ENCODE measurements at places on chromosomes 3 and 15.

- peak; percentile 92 for DNase-seq
Measured at GRCh38 chr15:30953731-30954378, 37.6 kb downstream of the MTMR10 start.

DNA sequence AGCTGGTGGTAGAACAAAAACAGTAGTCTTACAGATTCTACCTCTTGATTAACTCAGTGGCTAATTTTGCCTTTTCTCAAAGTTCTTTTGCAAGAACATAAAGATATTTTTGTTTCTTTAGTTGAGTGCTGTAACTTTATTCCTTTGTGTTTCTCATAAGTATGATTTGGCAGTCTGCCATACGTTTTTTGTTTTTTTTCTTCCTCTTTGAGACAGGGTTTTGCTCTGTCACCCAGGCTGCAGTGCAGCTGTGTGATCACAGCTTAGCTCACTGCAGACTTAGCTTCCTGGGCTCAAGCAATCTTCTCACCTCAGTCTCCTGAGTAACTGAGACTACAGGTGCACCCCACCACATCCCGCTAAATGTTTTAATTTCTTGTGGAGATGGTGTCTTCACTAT, 22.4 kb downstream of the B3GNT5 start:
- DNase-seq, result peak; percentile 49

DNA sequence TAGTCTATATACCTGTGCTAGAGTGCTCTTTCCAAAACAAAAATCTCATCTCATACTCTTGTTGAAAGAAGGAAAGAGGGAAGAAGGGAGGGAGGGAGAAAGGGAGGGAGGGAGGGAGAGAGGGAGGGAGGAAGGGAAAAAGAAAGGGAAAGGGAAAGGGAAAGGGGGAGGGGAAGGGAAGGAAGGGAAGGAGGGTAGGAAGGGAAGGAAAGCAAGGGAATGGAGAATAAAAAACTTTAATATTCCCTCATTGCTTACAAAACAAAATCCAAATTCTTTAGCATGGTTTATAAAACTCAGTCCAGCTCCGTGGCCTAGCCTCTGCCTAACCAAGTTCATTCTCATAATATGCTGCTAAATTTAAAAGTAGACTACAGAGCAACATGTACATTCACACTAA, 104.5 kb downstream of the ERC2 start:
- DNase-seq, result no peak

DNA sequence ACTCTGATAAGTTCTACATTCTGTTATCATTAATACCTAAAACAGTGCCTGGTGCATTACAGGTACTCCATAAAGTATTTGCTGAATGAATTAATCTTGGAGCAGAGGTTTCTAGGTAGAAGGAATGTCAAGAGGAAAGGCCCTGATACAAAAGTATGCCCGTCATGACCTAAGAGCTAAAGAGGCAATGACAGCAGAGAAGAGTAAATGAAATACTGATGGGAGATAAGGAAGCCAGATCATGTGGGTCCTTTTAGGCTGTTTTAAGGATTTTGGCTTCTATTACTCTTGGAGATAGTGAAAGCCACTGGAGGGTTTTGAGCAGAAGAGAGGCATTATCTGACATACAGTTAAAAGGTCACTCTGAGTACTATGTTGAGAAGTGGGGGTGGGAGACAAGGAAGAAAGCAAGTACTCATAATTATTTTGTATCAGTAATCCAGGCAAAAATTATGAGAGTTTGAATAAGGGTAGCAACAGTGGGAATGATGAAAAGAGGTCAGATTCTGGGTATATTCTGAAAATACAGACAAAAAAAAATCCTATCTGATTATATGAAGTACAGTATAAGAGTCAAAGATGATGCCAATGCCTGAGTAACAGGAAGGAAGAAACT, 48.3 kb downstream of the DENND4A start:
- no peak for DNase-seq

DNA sequence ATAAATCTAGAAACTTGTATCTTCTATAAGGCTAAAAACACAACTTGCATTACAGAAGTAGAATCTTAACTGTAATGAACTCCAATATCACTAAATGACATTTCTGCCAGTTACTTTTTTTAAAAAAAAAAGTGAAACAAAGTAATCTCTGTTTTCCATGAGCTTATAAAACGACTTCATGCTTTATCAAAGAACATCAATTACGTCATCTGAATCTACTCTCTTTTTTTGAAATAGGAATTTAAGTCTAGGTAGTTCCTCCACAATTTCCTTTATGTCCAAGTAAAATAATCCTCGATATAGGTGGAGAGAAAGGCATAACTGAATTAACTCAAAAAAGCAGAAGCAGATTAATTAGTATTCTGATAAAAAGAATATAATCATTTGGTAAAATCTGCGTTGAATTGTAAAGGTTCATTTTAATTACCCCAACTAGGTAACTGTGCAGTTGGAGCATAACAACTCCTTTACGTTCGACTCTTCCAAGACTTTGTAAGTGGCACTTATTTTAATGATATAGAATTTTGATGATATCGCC, 1.4 kb downstream of the UACA start:
- DNase-seq, result no peak

GRCh38 chr15:95498961-95499360, 831.5 kb upstream of the NR2F2 start:
- no peak for DNase-seq

DNA sequence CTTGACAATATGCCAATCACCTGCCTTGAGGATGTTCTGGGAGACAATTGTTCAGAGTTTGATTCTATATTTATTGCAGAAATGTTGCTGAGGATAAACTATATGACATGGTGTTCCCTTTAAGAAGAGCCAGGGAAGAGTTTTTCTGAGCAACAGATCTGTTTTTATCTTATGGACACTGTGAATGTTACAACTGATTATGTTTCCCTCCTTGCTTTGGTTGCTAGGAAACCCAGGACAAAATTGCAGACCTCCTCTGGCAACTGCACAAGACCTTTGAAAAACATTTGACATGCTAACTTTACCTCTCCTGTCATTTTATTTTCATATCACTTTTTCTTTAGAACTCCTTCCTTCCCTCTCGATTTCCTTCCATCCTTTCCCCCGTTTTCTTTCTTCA, 8.2 kb upstream of the TM6SF1 start:
- no peak for DNase-seq

DNA sequence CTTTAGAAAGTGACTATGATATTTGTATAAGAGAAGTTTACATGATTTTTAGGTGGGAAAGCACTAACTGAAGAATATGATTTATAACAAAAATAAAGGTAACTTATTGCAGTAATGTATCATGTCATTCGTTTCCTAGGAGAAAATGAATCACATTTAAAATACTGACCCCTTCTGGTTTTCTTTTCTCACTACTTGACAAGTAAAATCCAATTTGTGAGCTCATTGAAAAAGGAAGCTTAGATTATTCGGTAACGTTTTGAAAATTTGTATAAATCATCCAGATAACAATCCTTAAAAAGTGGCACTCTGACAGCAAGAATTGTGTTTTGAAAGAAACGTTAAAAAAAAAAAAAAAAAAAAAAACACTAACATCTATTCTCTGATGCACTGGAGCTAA, 39.0 kb downstream of the NSUN3 start:
- DNase-seq, result no peak

DNA sequence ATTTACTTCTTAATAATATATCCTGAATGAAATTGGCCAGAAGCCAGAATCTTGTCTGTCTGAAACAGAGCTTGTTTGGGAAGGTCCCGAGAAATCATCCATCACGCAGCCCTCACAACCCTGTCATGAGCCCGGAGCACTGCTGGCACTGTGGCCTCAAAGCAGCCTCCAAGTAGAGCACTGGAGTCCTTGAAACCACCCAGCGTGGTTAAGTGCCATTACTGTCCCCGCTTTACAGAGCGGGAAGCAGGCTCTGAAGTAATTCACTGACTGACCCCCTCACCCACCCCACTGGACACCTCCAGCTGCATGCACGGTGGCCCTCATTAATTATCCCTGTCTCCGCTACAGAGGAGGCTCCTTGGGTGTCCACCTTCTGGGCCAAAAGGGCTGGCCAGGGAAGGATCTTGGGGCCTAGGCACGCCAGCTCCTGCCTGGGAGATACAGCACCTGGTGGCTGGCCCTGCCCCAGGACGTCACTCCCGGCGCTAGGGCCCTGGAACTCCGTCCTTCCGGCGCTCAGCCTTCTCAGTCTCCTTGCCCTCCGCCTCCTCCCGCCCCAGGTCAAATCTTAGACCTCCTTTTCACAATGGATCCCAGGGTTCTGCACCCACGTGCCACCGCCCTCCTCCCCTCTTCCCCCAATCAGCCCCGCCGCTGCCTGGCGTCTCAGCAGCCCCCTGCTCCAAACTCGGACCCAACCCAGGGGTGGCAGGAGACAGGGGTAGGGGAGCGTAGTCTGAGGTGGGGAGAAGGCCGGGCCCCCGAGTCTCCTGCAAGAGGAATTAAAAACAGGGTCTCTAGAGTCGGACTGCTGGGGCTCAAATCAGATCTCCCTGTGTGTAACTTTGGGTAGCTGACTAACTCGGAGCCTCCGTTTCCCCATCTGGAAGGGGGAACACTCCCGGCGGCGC, 1.1 kb downstream of the TKT start:
- DNase-seq, result peak; percentile 46

DNA sequence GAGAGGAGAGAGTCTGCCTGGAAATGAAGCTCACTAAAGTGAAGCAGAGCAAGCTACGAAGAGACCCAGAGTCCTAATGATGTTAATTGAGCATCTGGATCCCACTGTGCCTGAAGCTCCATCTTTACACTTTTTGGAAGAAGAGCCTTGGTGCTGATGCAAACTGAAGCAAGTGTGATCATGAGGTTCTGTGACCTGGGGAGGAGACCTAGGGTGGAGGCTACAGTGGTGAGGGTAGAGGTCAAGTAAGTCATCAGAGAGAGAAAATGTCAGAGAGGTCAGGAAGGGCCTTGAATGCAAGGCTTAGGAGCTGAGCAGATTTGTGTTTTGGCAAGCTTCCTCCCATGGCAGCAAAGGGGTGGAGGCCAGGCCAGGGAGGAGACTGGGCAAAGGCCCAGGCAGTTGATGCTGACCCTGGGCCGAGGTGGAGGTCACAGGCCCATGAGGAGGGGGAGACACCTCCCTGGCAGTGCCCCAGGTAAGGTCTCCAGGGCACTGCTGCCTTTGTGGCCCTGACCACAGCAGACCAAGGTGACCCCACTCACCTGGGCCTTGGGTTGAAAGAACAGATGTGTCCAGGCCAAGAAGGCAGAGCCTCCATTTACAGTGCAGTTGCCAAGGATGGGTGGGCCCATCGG, 1.6 kb downstream of the GRIP2 start:
- no peak for DNase-seq

GRCh38 chr3:104939196-104939595, 427.5 kb upstream of the ALCAM start:
- DNase-seq, result peak; percentile 10

DNA sequence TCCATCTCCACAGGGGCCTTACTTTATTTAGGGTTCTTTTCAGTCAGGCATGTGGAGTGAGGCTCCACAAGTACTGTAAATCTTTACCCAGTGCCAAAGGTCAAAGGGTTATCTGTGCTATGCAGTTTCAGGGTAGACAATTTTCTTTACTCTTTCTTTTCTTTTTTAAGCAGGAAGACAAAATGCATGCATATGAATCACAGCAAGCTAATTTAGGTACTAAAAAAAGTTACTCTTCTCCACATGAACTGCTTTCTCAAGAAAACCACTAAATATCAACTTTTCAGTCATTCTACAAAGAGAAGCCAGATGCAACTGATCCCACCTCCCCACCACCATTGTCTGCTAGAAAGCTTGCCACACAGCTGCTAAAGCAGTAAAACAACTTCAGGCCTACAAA, 73.3 kb upstream of the PYGO1 start:
- peak; percentile 13 for DNase-seq

GRCh38 chr3:192207651-192208050, 519.7 kb downstream of the FGF12 start:
- no peak for DNase-seq

DNA sequence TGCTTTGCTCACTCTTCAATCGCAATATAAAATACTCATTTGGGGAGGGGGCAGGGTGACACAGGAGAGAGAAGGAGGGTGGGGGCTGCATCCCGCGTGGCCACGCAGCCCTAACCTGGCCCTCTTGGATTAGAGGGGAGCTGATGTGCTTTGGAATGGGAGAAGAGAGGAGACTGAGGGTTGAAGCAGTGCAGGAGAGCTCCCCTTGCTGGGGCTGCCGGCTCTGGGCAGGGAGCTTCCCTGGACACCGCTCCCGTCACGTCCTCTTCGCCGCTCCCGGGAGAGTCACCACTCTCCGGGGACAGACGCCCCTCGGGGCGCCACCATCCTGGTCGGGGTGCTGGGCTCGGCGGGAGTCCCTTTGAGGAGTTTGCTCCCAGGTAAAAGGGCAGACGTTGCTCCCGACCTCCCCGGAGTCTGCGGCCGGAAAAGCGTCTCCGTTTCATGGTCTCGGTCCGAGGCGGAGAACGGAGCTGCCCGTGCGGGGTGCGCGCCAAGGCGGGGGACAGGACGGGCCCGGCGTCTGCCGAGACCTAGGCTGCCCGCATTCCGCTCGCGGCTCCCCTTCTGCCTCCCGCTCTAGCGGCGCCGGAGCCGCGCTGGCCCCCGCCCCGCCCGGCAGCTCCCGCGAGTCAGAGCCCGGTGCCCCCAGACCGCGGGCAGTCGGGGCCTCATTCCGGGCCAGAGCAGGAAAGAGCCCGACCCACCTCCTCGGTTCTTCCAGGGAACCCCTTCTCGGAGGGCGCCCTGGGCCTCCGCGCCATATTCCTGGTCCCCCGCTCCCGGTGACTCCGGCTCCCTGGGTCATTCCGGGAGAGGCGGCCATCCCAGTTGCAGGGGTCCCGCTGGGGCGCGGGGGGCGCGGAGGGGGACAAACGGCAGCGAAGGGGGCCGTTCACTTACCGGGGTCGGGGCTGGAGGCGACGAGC, 603 bp downstream of the SLC7A14 start:
- no peak for DNase-seq

DNA sequence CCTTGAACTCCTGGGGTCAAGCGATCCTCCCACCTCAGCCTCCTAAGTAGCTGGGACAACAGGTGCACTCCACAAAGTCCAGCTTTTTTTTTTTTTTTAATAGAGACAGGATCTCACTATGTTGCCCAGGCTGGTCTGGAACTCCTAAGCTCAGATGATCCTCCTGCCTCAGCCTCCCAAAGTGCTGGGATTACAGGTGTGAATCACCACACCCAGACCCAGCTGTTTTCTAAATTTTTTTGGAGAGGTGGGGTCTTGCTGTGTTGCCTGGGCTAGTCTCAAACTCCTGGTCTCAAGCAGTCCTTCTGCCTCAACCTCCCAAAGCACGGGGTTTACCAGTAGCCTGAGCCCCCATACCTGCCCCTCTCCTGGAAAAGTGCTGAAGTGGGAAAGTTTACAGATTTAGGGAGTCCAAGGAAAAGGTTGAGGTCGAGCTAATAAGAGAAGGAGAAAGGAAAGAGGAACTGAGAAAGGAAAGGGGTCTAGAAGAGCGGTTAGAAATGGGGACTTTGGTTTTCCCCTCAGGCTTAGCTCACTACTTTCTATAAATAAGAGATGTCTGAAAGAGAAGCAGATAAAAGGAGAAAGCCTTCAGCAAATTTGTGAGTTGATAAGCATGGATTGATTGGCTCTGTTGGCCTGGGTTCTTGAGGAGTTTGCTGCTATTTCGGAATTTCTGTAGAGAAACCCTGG, 23.6 kb downstream of the UBE2E1 start:
- no peak for DNase-seq

DNA sequence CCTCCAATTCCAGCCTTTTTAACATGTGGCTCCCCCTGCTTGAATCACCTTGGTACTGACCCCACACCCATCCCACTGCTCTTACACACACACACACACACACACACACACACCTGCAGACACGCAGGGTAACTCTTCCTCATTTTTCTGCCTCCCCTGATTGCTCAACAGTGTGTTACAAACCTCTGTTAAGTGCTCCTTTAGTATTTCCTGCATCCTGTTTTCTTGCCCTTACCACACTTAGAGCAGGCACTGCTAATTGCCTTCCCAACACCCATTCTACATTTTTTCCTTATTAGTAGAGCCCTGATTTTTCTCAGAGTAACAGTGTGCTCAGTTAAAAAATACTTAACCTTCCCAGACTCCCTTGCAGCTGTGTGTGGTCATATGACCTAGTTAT, 184.0 kb downstream of the EBLN2 start:
- peak; percentile 2 for DNase-seq

Measured in fibroblast of skin of right biceps (primary cell).